Suppressor macrophage (primary cell): ENCODE measurements at places on chromosomes 16 and 17.
A peak's percentile ranks its signal among the peaks of the same experiment; 100 is the strongest.

DNA sequence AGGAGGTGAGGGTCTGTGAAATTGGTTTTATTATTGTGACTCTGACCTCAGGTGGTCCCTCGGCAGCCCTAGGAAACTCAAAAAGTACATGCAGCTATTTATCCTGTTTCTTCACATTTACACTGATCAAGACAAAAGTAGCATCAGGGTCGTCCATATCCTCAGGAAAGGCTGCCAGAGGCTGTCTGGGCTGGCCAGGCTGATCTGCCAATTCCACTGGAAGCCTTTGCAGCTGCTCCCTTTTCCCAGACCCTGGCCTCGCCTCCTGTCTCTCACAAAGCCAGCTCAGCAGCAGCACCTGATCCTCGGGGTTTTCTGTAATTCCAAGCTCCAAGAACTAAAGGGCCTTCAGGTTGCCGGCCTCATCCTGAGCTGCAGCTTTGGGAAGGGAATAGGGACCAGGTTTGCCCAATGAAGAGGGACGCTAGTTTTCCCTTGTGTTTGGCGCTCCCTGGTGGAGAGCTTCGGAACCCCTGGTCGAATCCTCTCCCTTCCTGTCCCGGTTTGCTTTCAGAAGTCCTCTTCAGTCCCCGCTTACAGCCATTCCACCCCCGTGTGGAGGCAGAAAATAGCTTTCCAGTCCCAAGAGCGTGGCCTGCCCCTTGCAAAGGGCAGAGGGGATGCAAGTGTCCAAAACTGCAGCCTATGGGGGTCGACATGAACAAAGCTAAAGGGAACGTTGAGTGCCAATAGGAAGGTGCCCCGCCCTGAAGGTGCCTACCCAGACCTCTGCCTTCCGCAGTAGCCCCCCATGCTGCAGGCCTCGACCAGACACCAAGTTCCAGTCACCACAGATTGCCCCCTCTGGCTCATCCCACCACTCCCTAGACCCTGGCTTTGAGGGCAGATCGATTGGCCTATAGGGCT, 13.4 kb downstream of the MFSD6L start:
- DNase-seq = peak; percentile 84

GRCh38 chr16:26569793-26570192, 496.9 kb upstream of the C16orf82 start:
- DNase-seq = peak; percentile 6

GRCh38 chr16:6482696-6483468, 849.8 kb upstream of the RBFOX1 start:
- DNase-seq = no peak

DNA sequence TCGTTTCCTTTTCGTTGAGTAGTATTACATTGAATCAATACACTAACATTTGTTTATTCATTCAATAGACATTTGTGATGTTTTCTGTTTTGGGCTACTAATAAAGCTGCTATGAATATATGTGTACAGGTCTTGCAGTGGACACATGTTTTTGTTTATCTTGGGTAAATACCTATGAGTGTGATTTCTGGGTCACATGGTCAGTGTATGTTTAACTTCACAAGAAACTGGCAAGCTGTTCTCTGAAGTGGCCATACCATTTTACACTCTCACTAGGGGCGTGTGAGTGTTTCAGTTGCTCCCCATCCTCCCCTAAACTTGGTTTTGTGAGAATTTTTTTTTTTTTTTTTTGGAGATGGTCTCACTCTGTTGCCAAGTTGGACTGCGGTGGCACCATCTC, 35.0 kb downstream of the PKD1L3 start:
- DNase-seq = no peak

GRCh38 chr17:47937941-47938340, 3.4 kb upstream of the PNPO start:
- DNase-seq = peak; percentile 18

DNA sequence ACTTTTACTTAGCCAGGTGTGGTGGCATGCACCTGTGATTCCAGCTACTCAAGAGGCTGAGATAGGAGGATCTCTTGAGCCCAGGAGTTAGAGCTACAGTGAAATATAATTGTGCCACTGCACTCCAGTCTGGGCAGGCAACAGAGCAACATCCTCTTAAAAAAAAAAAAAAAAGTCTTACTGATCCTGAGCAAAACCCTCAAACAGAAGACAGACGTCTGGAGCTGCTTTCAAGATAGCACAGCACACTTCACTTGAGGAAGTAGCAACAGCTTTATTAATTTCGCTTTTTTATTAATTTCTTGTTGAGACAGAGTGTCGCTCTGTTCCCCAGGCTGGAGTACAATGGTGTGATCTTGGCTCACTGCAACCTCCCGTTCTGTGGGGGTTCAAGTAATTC, 10.2 kb upstream of the GGA2 start:
- DNase-seq = peak; percentile 70

GRCh38 chr16:49485663-49486062, 112.1 kb downstream of the C16orf78 start:
- DNase-seq = peak; percentile 21

- DNase-seq = no peak
Observed at GRCh38 chr17:48046296-48046695, 1.9 kb upstream of the NFE2L1 start.

DNA sequence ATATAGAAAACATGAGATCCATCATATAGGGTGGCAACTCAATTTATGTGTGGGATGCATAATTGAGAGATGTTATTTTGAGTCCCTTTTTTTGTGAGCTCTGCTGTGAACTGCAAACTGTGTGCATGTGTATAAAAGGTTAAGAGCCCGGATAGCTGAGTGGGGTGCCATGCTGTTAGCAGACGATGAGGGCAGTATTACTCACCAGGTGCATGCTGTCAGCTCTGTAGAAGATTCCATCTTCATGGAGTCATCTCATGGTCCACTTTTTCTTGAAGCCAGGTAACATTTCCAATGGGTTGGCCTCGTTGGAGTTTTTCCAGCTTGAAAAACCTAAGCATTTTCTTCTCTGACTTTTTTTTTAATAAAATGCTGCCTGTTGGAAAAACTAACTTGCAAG, 43.0 kb upstream of the RHBDL3 start:
- no peak for DNase-seq

DNA sequence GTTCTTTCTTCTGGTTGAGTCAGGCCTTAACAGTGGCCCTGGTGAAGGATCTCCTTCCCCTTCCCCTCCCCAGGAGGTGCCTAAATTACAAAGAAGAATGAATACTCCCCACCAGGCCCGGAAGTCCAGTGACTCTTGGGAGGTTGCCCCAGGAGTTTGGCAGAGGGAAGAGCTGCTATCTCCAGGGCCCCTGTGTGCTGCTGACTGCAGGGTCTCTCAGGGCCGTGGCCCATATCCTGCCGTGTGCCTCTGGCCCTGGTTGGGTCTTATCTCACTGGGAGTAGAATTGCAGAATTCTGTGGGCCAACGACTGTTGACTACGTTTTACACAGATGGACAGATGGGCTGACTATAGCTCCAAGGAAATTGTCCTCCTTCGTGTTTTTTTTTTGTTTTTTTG, 28.0 kb downstream of the AKAP1 start:
- DNase-seq = no peak

DNA sequence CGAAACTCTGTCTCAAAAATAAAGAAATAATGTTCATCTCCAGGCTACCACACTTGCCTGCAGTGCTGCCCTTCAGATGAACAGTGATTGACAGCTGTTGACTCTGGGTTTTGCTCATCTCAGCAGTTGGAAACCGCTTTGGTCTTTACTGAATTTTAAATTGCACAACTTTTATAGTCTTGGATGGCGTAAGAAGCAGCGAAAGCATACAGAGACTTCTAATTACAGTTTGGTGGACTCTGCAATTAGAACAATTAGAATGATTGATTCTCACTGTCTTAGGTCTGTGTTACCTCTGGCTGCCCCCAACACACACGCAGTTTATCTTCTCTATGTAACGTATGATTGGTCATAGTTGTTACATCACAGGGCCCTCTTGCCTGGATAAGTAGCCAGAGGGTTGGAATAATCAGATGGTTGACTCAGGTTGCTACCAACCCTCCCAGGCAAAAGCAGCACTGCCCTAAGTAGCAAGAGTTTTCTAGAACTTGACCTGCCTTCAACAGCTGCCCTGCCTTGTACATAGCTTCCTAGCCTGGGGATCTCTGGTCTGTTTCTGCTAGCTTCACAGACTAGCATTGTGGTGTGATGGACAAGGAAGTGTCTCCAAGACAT, 1.9 kb upstream of the NAT9 start:
- peak; percentile 42 for DNase-seq

DNA sequence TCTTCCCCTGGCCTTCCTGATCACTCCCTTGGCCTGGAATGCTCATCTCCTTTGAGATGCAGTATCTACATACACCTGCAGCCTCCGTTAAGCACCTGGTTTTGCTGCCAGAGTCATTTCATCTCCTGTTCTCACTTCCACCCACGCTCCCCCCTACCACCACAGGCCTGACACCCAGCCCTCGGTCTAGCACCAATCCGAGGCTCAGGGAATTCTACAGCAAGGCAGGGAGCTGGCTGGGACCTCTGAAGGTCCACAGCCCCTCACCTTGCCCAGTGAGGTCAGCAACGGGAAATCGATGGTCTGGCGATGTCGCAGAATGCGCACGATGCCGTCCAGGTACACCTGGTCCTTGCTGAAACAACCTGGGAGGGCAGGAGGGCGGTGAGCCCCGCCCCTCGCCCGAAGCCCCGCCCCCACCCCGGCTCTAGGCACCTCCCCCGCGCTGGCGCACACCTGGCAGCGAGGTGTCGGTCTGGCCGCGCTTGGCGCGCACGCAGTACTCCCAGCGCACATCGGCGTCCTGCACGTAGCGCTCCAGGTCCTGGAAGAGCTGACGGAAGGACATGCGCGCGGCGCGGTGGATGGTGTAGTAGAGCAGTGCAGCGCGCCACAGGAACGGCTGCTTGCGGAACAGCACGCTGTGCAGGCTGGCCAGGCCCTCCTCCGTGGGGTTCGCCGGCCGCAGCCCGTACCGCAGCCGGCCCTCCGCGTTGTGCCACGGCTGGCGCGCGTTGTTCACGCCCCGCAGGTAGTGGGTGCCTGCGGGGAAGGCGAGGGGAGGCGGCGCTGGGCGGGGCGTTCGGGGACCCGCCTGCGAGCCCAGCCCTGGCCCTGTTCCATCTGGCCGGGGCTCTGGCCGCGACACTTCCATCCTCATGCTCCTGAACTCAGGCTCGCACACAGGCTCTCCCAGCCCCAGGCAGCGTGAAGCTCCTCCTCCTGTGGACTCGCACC, 5.7 kb downstream of the MATCAP1 start:
- DNase-seq = peak; percentile 51

GRCh38 chr17:40498281-40499084, 2.9 kb downstream of the TNS4 start:
- no peak for DNase-seq

DNA sequence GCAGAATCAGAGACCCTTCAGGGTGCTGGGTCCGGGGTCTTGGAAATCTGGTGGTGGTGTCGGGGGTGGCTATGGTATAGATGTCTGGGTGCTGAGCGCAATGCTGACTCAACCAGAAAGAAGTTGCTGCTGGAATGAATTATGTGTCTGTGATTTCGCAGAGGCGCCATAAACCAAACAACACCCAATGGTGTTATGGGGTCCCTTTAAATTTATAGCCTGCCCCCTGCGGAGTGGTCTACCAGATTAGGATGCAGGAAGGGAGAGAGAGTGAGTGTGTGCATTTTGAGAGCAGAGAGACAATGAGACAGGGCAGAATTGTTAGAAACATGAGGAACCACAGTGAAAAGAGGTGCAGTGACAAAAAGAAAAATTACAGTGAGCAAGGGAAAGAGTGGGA, 100.7 kb upstream of the CDH11 start:
- DNase-seq = no peak

- DNase-seq = no peak
Observed at GRCh38 chr17:72696721-72697120, 395.8 kb downstream of the SLC39A11 start.

DNA sequence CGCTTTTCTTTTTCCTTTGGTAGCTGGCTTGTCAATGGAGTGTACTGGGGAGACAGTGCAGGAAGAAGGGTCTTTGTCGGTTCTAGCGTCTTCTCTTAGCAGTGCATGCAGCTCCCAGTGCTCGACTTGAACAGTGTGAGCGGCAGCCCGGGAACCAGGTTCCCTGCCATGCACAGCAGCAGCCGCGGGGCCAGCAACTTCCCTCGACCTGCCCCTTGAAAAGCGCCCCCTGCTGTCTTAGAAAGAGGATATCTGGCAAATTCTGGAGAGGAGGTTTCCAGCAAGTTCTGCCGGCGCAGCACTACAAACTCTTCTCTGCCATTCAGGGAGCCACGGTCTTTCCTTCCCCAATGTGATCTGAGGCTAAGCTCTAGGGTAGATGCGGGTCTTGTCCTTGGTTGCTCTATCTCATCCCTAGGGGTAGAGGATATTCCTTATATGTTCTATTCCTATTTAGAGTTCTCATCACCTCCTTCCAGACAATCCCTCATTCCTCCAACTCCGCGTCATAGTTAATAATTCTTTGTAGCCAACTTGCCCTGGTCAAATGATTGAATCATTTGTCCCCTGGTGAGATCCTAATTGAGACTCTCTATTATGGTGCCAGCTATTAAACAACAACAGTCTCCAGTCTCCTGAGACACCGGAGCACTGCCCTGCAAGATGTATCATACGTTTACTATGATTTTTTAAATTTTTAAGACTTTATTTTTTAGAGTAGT, 451.3 kb downstream of the PMP22 start:
- peak; percentile 55 for DNase-seq
